Breast epithelium (tissue), 4 donors: ENCODE measurements at places on chromosomes 7 and 10. TPM values are rescaled to one million over a fixed set of nuclear protein-coding genes. Genes with fewer than 3 reads are reported as not detected.

DNA sequence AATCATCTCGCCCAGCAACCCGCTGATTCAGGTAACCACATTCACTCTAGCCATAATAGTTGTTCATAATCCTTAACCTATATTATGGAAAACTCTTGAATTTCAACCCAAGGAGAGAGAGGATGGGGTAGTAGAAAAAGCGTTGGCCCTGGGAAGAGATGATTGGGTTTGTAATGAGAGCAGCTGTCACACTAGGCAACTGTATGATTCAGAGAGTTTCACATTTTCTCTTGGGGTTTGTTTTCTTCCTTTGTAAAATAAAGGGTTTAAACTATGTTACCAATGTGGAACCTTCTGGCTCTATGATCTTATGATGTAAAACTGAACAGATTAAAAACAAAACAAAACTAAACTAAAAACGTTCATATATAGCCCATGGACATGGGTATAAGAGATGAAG lies 705.2 kb upstream of the IGFBP3 start:
- H3K36me3 ChIP-seq: no peaks in the 10 kb centered on the region
- H3K4me3 ChIP-seq: no peak overlapping the region

DNA sequence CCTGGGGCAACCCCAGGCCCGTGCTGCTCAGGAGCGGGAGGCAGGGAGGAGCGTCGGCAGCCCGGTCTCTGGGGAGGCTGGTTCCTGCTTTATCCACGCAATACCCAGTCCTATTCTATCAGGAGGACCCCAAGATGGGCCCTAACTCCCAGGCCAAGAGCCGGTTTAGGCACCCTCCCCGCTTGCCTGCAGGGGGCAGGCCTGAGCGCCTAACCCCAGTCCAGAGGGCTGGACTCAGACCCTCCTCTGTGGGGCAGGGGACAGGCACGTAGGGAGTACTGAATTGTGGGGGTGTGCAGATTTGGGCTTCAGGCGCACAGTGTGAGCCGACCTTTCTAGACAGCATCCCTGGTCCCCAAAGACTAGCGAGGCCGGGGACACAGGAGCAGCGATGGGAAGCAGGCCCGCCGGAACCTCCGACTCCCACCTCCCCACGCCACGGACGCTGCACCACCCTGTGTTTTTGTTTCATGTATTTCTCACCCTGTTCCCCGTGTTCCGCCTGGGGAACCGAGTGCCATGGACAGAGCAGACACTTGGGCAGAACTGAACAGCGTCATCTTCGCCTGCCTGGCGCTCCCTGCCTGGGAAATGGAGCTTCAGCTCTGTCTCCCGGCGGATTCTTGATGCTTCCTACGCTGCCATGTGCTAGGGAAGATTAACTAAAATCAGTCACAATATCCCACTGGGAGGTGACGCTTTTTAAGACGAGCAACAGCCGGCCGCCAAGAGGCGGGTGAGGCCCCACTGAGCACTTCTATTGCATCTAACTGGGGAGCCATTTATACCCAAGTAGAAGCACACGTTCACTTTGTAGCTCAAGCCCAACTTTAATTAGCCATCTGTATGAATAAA lies 5.3 kb downstream of the NUDT1 start:
- no peak overlapping the region for H3K4me3 ChIP-seq
- H3K27ac ChIP-seq: peak overlapping the region; percentile 32
- H3K36me3 ChIP-seq: no peaks in the 10 kb centered on the region
- DNase-seq: no peak
- no peaks in the 10 kb centered on the region for H3K4me1 ChIP-seq
- H3K27me3 ChIP-seq: no peaks in the 10 kb centered on the region

GRCh38 chr10:111445667-111446066 lies 368.8 kb downstream of the ADRA2A start:
- H3K4me1 ChIP-seq: no peaks in the 10 kb centered on the region
- no peak overlapping the region for H3K4me3 ChIP-seq
- no peaks in the 10 kb centered on the region for H3K27me3 ChIP-seq
- H3K27ac ChIP-seq: no peak overlapping the region
- H3K36me3 ChIP-seq: no peaks in the 10 kb centered on the region

DNA sequence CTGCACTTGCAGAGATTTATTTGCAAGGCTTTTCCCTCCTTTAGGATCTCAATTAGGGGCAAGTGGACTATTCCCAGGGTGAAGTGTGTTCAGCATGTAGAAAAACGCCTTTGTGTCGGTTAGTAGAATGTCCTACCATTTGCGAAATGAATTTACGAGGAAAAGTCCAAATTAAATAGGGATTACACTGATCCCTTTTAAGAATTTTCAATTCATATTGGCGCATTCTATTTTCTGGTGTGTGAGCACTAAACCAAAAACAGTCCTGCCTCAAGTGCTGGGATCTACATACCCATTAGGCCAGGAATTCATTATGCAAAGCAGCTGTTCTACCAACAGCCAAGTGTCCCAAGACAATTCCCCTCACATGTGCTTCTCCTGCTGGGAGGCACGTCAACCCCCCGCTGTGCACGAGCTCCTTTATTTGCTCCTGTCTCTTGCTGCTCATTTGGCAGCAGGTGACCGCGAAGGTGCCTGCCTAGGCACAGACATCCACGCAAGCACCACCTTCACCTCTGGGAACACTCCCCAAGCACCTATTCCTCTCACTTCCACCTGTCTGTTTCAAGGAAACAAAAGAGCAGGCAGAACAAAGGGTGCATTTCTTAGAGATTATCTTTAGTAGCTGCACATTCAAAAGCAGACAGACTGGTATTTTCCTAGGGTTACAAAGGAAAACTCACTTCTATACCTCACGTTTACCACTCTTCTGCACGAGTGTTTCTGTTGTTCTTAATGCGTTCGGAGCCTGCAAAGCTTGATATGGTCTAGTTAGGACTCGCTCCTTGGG lies 134.6 kb upstream of the FGFR2 start:
- H3K4me1 ChIP-seq: no peaks in the 10 kb centered on the region
- no peak for DNase-seq
- H3K36me3 ChIP-seq: no peaks in the 10 kb centered on the region
- no peak overlapping the region for H3K27ac ChIP-seq
- no peak overlapping the region for H3K4me3 ChIP-seq

The DOCK1 gene
- total RNA-seq: 50.4 TPM

The PSD gene
- 13.4 TPM for total RNA-seq

- H3K4me1 ChIP-seq: no peaks in the 10 kb centered on the region
- no peak overlapping the region for H3K4me3 ChIP-seq
- H3K27me3 ChIP-seq: peaks cover 27% of the 10 kb centered on the region
These were observed 64.0 kb downstream of the ELFN1 start for GRCh38 chr7:1733908-1734730.

The IFIT1B gene
- total RNA-seq: not detected
